ENCODE measurements at places on chromosomes 6 and 20.

DNA sequence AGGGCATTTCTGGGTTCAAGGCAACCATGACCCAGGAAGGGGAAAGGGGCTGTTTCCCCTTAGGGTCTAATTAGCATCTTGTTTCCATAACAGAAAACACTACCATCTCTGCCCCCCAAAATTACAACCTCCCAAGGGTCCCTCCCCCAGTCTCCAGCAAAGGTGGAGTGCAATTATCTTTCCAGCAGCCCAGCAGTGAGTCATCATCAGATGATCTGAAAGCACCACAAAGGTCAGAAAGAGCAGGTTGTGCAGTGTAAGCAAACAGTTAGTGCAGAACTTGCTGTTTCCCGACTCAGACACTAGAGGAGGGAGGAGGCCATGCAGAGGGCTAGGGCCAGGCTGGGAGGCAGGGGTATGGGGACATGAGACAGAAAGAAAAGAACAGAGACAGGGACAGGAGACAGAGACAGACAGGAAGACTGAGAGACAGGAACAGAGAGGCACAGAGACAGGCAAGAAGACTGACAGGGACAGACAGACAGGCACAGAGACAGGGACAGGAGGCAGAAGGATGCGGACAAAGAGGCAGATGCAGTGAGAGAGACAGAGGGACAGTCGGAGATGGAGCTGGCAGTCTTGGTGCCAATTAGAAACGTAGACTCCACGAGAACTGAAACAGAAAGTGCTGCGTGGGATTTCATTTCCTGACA, 62.5 kb downstream of the PYGB start:
- DNase-seq, result peak; percentile 83

GRCh38 chr20:4516876-4517275, 204.8 kb upstream of the PRND start:
- no peak for DNase-seq

DNA sequence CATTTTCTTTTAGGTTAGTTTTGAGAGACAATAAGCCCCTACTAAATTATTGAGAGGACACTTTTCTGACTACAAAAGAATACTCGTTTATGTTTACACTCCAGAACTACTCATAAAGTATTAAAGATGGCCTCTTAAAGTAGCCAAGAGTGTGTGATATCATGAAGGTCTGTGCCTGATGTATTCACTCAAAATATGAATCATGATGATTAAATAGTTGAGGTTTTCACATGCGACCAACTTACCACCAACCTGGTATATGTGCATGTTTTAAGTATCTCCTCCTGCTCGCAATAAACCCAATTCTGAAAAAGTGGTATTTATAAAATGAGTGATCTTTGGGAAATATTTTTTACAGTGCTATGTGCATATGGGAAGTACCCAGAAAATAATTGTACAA, 43.9 kb downstream of the IL20RA start:
- peak; percentile 48 for DNase-seq

DNA sequence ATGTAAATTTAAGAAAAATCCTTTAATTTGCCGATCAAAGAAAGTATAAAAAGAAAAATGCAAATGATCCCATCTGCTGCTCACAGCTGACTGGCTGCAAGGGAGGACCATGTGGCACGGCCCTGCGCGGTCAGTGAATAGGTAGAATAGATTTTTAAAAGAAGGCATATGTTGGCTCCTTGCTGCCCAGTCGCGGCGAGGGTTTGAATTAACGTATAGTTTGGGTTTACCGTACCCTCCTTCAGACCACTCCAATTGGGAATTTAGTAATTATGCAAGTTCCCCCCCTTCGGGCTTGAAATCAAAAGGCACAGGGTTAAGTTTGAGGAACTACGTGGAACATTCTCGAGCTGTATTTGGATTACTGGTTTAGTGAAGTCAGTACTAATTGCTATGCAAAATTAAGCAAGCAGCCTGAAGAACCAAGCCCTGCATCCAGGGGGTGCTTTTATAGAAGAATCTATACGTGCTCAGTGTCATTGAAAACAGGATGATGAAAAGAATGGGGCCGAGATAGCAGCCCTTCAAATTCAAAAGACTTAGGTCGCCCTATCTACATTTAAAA, 1.1 kb upstream of the BEND3 start:
- peak; percentile 22 for DNase-seq

DNA sequence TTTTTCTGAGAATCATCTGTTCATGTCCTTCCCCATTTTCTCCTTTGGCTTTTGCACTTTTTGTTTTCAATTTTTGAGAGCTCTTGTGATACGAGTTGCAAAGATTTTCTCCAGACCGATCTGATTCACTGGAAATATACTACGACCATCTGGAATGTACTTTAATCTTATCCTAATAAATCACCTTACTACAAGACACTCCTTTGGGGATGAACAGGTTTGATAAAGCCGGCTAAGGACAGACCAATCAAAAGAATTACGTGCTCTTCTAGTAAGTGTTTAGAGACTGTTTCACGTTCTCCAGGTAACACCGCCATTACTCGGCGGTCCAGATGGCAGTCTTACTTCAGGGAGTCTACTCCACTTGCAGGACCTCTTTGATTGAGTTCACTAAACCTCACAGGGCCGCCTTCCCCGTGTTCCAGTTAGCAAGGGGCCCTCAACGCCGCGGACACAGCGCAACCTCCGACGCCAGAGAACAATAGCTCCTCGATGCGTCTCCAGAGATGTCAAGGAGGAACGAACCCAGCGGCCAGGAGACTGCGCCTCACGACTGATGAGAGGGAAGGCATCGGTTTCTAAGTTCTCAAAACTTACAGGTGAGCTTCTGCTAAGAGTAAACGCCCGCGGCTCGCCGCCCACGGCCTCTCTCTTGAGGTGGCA, 920 bp upstream of the WTAP start:
- DNase-seq, result no peak

DNA sequence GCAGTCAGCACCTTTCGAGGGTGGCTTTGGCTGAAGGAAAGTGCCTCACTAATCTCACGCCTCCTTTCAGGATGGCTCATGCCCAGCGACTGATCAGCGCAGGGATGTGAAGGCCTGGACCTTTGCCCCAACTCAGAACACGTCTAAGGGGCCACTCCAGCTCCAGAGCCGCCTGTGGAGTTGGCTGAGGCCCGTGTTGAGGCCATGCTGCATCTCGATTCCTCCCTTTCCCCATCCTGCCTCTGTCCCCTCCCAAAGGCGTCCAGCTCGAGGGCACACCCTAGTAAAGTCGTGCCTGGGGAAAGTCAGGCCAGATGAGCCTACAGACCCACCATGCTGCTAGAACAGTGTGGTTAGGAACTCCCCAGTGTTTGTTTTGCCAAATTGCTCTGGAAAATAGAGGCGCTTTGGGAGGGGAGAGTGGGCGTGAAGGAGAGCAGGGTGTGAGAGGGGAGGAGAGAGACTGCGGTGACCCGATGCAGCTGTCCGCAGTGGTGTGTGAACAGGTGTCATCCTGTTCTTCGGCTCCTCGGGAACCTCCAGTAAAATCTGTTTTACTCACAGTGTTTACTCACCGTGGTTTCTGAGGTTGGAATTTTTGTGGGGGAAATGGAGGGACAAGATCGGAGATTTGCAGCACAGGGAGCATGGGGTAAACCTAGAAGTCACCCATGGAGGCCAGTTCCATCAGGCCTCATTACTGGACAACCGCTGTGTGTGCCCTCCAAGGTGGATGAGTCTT, 85.0 kb upstream of the PMEPA1 start:
- DNase-seq, result peak; percentile 36

GRCh38 chr6:130326496-130326895, 39.3 kb upstream of the TMEM200A start:
- peak; percentile 22 for DNase-seq

DNA sequence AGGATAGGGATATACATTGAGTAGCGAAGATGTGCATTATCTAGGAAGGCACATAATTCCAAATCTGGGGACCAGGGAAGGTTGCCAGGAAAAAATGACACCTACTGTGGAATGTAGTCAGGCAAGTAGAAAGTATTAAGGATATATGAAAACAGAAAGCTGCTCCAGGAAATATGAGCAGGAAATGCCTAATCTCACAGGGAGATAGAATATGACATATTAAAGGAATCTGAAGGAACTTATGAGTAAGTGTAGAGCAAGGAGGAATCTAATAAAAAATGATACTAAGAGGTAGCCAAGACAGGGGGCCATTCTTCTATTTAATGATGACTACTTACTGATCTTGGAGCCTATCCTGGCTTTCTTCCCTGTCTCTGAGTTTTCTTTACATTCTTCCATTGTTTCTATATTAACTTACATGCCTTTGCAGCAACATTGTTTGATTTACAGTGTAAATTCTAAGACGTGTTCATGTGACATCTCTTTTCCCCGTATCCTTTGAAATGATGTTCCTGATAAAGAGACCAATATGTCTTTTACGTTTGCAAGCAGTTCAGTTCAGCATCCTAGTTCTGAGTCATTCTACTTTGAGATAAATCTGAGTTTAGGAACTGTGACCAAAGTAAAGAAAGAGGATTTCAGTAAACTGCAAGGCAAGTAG, 58.6 kb downstream of the TINAG start:
- peak; percentile 86 for DNase-seq

GRCh38 chr6:15505463-15505918, 157.3 kb downstream of the DTNBP1 start:
- no peak for DNase-seq

- peak; percentile 55 for DNase-seq
Measured at GRCh38 chr6:135521431-135521830, 23.9 kb upstream of the AHI1 start.

- no peak for DNase-seq
Measured at GRCh38 chr6:83490217-83490807, 22.0 kb upstream of the PRSS35 start.

GRCh38 chr20:50292591-50293283, 102.1 kb downstream of the CEBPB start:
- DNase-seq, result peak; percentile 95

DNA sequence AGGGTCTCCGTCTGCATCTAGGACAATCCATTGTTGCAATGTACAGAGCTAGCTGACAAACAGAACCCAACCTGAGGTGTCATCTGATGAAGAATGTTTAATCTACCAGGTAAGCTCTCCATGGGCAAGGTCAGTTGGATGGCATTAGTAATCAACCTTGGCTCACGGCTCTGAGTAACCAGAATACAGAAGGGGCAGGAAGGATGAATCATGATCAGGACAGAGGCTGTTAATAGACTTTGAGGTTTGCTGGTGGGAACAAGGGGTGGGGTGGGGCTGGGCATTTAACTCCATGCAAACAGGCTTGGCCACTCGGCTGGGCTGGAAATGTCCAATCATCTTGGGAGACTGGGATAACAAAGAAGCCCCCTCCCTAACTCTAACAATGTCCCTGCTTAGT, 77.1 kb upstream of the MRPS10 start:
- peak; percentile 39 for DNase-seq

GRCh38 chr6:148573922-148574321, 172.9 kb upstream of the UST start:
- no peak for DNase-seq

GRCh38 chr6:118161343-118161742, 254.3 kb downstream of the SLC35F1 start:
- no peak for DNase-seq

DNA sequence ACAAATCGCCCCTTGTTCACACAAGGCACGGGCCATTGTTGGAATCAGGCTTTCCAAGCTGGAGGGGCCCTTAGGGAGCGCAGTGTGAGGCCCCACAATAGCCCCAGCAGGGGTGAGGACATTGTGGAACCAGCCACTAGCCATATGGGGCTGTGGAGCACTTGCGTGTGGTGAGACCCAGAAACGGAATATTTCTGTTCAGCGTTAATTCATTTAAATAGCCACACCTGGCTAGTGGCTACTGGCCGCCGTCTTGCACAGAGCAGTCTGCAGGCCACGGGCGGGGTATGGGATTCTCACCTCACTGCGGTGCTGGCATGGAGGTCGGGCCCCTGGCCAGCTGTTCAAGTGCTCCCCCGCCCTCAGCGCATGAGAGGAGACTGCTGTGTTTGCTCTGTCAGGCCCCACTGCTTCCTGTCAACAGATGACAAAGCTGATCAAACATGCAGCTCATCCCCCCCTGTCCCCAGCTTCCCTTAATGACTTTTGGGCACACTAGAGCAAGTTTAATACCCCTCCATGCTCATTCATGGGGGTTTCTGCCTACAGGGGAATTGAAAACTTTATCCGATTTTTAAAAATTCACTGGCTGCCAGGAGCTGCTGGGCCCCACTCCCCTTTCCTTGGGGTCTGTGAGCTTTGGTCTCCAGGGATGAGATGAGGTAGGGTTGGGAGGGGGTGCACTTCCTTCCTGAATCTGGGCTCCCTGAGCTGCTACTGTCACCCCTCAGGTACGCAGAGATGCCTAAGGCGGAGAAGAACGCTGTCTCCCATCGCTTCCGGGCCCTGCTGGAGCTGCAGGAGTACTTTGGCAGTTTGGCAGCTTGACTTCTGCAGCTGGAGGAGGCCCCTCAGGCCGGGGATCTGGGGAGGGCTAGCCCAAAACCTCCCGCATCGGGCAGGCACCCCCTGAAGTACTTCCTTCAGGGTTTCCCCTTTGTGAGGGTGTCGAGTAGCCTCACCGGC, 13.6 kb downstream of the ITPA start:
- no peak for DNase-seq

- no peak for DNase-seq
Measured at GRCh38 chr6:12065321-12066140, 53.4 kb downstream of the HIVEP1 start.

DNA sequence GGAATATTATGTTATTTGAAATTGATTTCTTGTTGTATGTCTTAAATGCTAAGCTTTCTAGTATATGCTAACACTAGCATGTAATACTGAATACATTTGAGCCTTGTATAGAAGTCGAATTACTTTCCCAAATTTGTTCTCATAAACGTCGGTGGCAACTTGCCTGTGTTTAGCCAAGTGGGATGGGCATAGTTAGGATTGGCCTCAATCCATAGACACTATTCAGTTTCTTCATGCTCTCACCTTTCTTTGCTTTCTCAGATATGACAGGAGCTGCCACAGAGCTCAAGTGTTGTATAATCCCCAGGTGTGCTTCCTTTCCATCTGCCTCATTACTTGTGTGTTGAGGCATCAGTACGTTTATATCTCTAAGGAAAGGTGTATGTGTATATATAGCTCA, 19.3 kb downstream of the ZNF334 start:
- no peak for DNase-seq

- DNase-seq, result peak; percentile 50
Measured at GRCh38 chr6:2792330-2793110, 27.3 kb downstream of the WRNIP1 start.

DNA sequence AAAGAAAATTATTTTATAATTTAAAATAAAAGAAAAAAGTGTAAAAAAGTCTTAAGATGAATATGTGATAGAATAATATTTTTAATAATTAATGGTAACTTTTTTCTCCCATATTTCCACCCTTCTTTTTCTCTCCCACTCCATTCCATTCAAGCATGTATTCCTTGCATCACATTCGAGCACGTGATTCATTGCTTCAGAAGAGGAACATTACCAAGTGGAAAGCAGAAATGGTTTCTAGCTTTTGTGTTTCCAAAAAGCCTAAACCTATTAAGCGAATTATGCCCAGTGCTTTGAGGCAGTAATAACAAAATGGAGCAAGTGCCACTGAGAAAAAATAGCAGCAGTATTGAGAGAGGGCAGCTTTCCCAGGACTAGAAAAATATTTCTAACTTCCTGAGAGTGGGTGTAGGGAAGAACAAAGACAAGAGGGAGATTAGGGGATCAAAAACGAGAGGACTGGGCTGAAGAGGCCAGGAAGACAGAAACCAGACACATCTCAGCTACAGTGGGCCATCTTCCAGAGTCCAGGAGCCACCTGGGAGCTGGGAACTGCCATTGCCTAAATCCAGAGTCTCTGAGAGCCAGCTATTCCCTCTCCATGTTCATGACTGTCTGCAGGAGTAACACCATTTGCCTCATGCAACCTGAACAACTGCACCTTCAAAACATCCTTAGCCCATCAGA, 15.0 kb upstream of the AKIRIN2 start:
- DNase-seq, result no peak

- no peak for DNase-seq
Measured at GRCh38 chr6:3431994-3432393, 24.9 kb downstream of the SLC22A23 start.

- no peak for DNase-seq
Measured at GRCh38 chr20:32807706-32808105, 12.0 kb upstream of the MAPRE1 start.

Data from fibroblast of upper back skin (primary cell).